ENCODE measurements at places on chromosomes 12 and 14.

GRCh38 chr12:50550530-50551223 lies 45.9 kb downstream of the DIP2B start:
- DNase-seq = no peak

- no peak for DNase-seq
Observed at GRCh38 chr12:116064493-116064892, 213.0 kb downstream of the MED13L start.

- no peak for DNase-seq
Observed at GRCh38 chr12:2912216-2912575, 21.5 kb downstream of the TULP3 start.

DNA sequence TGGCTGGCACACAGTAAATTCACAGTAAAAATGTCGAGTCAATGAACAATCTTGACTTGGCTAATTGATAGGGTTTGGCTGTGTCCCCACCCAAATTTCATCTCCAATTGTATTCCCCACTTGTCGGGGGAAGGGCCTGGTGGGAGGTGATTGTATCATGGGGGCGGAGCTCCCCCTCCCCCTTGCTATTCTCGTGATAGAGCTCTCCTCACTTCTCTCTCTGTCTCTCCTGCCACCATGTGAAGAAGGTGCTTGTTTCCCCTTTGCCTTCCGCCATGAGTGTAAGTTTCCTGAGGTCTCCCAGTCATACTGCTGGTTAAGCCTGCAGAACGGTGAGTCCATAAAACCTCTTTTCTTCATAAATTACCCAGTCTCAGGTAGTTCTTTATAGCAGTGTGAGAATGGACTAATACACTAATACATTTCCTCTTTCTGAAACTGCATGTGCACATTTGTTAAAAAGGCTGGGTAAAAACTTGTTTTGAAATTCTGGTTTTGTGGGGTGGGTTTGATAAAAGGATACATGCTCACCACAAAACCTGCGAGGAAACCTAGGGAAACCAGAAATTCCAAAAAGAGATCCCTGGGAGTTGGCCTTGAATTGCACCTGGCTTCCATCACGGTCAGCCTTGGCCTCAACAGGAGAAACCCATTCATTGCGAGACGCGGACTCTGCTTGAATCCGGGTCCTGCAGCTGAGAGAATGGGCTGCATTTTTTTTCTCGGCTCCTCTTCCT lies 16.2 kb upstream of the MYL2 start:
- DNase-seq = no peak

GRCh38 chr14:47846008-47846407 lies 170.6 kb upstream of the MDGA2 start:
- DNase-seq = no peak

DNA sequence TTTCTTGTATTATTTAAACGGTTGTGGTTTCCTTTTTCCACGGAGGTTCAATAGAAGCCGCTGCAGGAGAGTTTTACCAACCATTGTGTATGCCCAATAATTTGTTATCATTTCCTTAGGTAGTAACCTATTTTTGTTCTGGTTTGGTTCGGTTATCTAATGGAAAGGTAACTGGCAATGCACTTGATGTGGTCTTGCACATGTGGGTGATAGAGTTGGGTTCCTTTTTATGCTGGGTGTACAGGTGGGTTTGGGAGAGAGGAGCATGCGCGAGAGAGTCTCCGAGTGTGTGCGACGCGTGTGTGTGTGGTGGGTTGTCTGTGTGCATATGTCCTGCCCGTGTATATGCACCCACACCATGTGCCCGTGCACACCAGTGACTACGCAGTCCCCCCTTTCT lies 102.7 kb upstream of the FKBP4 start:
- no peak for DNase-seq

DNA sequence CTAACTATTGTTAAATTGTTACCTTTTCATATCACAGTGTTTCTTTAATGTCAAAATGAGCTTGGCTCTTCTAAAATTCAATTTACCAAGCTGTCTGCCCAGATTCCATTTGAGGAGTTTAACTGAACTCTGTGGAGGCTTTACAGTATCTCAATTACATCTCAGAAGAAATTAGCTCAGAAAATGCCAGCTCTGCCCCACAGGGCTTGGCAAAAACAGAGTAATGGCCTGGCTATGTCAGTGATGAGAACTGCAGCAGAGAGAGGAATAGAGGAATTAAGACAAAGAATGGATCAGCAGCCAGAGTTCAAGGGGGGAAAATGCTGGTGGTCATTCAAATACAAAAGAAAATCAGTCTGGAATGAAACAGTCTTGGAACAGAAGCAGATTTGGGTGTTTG lies 15.8 kb upstream of the TMTC1 start:
- DNase-seq = no peak

GRCh38 chr12:13008741-13009380 lies 8.8 kb upstream of the HEBP1 start:
- DNase-seq = no peak

- DNase-seq = no peak
Observed at GRCh38 chr12:4874671-4875070, 35.0 kb upstream of the KCNA1 start.

- no peak for DNase-seq
Observed at GRCh38 chr14:61147831-61148549, 133.1 kb downstream of the TMEM30B start.

- DNase-seq = no peak
Observed at GRCh38 chr12:104340925-104341611, 37.5 kb downstream of the EID3 start.

- DNase-seq = no peak
Observed at GRCh38 chr14:22472935-22473854, 115.8 kb downstream of the DAD1 start.

GRCh38 chr14:71383510-71383909 lies 476.3 kb downstream of the PCNX1 start:
- DNase-seq = no peak

- no peak for DNase-seq
Observed at GRCh38 chr12:84763107-84763506, 149.5 kb downstream of the SLC6A15 start.

GRCh38 chr14:30482276-30482675 lies 76.7 kb upstream of the G2E3 start:
- DNase-seq = no peak

- DNase-seq = no peak
Observed at GRCh38 chr12:67457778-67458665, 188.9 kb downstream of the CAND1 start.

DNA sequence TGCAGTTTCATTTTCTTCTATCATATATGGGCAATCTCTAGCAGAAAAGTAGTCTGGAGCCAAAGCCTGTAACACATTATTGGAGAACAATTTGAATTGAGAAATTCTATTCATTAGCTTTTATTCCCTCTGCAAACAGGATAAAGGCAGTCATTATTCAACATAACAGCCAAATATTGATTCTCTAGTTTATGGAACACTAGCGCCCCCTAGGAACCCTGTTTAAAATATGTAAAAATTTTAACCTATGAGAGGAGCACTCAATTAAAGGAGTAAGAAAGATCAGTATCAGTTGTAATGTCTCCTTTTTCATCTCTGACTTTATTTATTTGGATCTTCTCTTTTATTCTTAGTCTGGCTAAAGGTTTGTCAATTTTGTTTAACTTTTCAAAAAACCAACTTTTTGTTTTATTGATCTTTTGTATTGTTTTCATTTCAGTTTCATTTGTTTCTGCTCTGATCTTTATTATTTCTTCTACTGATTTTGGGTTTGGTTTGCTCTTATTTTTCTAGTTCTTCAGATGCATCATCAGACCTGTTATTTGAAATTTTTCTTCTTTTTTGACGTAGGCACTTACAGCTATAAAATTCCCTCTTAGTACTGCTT lies 4.8 kb upstream of the LMNTD1 start:
- DNase-seq = no peak

DNA sequence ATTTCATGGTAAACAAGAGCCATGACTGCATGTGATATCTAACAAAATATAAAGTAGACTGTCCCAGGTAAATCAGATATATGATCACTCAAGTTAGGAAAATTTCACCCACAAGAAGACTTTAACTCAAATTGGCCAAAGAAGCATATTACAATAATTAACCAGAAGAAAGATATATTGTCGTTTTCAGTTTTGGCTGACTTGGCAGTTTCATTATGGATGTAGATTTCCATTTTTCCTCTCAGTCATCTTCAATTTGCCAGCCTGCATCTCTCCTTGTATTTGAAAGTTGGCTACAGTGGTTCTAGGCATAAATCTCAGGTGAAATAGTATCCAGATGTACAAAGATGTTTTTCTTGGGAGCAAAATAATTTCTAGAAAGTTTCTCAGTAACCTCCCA lies 761.6 kb downstream of the LRFN5 start:
- no peak for DNase-seq

DNA sequence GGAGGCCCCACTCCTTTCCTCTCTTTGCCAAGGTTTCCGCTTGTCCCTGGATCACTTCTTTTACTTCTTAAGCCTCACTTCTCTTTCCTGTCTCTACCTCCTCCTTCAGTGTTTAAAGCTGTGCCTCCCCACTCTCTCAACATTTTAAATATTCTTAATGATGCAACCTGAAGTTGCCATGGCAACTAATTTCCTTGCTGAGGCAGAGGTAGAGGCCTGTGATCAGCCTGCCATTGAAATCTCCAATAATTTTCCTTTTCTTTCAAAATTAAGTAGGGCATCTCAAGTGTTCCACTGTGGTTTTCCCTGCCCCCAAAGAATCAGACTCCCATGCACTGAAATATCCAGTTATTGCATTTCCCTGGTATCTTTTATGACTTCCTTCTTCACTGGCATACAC lies 108.6 kb upstream of the VRK1 start:
- no peak for DNase-seq

DNA sequence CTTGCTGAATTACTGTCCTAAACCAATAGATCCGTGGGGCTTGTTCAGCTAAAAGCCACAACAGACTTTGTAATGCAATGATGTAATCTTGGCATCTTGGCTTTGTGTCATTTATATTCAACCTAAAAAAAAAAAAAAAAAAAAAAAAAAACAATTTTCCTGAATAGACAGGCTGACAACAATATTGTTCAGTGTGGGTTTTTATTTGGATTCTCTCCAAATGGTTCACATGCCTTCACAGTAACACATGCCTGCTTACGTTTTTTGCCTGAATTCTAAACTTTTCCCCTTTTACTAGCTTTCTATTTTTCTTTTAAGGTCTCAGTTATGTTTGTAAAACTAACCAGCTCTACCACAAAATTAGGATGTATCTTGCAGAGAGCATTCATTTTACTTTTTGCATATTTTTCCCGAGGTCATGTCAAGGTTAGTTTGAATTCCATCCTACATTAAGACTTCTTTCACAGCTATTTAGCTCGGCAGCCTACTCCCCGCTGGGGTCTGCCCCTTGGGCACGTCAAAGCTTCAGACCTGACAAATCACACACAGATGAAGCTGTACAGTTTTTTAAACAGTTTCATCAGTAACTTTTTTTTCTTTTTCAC lies 213.7 kb upstream of the NPAS3 start:
- no peak for DNase-seq

DNA sequence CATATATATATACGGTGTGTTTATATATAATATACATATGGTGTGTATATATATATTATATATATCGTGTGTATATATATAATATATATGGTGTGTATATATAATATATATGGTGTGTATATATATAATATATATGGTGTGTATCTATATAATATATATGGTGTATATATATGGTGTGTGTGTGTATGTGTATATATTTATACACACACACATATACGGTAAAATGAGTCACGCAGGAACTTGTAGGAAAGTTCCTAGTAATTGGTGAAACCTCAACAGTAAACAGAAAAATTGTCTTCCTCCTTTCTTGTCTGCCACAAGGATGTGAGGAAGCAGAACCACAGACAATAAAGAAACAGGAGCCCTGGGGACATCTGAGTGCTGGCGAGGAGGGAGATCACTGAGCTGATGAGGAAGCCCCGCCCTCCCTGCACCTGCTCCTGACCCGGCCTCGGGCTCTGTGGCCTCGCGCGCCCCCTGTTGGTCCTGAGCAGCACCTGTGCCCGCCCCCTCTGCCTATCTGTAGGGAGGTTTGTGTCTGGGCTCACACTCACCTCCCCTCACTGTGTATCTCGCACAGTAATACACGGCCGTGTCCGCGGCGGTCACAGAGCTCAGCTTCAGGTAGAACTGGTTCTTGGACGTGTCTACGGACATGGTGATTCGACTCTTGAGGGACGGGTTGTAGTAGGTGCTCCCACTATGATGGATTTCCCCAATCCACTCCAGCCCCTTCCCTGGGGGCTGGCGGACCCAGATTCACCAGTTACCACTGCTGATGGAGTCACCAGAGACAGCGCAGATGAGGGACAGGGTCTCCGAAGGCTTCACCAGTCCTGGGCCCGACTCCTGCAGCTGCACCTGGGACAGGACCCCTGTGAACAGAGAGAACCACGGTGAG lies 1079.4 kb downstream of the TMEM121 start:
- peak; percentile 79 for DNase-seq

DNA sequence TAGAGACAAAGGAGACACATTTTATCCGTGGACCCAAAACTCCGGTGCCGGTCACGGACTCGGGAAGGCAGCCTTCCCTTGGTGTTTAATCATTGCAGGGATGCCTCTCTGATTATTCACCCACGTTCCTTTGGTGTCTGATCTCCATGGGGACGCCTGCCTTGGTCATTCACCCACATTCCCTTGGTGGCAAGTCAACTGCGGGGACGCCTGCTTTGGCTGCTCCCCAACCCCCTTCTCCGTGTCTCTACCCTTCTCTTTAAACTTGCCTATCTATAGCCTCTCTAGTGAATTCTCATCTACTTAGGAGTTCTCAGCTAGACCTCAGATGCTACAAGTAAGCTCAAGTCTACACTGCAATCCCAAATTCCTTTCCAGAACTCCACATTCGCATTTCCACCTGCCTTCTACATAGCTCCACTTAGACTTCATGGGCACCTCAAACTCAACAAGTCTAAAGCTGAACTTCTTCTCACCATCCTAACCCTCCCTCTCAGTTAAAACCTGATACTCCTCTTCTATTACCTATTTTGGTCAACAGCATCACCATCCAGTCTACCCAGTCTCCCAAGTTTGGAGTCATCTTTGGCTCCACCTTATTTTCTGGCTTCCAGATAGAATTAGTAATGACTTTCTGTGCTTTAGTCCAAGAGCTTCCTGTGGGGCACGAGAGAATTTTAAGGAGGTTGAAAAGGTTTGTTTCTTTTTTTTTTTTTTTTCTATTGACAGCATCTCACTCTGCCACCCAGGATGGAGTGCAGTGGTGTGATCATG lies 14.4 kb downstream of the SPTLC2 start:
- no peak for DNase-seq

DNA sequence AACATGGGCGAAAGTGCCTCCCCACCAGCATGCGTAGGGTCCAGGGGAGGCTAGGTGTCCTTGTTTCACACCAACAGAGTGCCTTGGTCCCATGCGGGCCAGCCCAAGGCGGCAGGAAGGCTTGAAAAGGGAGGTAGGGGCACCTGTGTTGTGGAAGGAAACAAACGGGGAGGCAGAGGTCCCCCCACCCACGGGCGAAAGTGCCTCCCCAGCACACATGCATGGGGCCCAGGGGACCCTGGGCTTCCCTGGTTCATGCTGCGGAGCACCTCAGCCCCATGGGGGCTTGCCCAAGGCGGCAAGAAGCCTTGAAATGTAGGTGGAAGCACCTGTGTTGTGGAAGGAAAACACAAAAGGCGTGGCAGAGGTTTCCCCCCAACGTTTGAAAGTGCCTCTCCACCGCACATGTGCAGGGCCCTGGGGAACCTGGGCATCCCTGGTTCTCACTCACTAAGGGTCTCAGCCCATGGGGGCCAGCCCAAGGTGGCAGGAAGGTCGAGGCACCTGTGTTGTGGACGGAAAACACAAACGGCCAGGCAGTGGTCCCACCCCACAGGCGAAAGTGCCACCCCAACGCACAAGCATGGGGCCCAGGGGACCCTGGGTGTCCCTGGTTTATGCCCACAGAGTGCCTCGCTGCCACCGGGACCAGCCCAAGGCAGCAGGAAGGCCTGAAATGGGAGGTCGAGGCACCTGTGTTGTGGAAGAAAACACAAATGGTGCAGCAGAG lies 374.7 kb downstream of the ALG10 start:
- no peak for DNase-seq

Measured in stimulated activated CD4-positive, alpha-beta T cell treated with anti-CD3 and anti-CD28 coated beads, Interleukin-15, amount 100 ng/mL, for 48 hours (primary cell).